Activated CD8-positive, alpha-beta T cell treated with anti-CD3 and anti-CD28 coated beads, Interleukin-2, amount 10 ng/mL, durations not matched to agents 7 days and 5 days (primary cell): ENCODE measurements at places on chromosomes 1 and 21.
A peak's percentile ranks its signal among the peaks of the same experiment; 100 is the strongest.

DNA sequence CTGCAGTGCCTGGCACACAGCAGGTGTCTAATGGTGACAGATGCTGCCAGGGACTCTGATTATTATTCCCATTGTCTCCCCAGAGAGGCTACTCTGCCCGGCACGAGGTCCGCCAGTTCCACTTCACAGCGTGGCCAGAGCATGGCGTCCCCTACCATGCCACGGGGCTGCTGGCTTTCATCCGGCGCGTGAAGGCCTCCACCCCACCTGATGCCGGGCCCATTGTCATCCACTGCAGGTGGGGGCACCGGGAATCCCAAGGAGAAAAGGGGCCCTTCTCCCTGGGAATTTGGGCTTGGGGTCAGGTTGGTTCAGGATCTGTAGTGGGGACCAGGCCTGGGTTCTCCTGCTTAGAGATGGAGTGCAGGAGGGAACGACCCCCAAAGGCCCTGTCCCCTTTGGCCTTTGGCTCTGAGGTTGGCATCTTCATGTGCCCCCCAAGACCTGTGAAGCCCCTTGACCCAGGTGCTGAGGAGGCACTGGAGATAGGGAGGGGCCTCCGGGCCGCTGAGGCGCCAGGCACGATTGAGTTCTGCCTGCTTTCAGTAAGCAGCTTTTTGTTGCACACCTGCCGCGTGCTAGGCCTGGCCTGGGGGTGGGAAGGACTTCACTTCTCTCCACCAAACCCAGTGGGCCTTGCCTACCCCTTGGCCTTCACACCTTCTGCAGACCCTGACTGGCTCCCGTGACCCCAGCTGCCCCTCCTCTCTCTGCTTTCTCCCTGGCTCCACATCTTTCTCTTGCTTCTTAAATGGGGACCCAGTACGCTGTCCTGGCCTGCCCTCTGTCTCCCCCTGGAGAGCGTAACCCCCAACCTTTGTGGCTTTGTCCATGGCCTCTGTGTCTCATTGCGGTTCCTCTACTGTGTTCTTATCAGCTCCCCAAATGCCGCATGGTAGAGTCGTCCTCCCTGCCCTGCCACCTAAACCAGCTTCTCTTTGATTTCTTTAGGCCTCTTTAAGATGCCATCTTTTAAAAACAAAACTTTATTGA is 76.4 kb downstream of the PTPRU start:
- DNase-seq: no peak

DNA sequence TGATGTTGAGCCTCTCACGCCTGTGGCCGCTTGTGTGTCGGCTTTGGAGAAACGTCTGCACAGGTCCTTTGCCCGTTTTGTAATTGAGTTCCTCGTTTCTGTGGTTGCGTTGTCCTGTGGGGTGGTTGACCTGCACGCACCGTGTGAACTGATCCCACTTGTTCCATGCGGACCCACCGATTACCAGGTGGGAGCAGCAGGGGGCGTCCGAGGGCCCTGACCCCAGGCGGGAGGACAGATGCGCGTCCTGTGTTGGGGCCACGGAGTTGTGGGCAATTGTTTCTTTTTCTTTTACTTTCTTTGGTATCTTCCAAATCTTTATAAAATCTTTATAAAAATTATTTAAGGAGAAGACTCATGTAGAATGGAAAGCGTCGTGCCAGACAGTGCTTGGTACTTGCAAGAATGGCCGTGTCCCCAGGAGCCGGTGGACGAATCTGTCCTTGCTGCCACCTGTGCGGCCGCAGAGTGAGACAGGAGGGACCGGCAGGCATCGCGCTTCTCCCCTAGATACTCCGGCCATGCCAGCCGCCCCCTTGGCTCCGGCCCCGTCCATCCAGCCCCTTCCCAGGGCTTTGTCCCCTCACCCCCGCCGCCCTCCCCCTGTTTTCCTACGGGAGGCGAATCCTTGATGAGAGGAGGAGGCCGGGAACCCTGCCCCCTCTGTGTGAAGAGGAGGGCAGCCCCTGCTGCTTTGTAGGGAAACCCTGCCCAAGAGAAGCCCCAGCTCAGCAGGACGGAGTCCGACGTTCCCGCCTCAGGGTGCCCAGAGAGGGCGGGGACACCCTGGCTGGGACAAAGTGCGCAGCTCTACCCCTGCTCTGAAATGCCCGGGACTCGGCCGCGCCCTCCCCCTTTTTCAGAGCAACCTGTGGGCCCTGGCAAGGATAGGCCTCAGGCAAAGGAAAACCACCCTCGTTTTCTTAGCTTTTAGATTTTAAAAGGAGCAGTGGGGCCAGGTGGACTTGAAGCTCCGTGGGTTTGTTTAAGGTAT is 41.7 kb downstream of the PRKCZ start:
- DNase-seq: peak; percentile 64

DNA sequence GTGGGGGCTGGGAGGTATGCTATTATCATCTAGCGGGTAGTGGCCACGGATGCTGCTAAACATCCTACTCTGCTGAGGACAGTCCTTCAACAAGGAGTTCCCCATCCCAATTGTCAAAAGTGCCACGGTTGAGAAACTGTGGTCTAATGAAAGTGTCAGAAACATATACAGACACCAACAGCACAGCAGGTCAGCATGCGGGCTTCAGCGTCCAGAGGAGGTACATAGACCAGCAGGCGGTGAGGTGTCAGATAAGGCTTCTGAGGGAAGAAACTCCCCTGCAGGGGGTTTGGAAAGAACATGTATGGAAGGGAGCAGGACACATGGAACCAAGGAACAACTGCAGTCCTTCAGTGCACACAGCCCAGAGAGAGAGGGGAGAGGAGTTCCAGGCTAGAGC is 4.8 kb upstream of the TTC4 start:
- DNase-seq: no peak

DNA sequence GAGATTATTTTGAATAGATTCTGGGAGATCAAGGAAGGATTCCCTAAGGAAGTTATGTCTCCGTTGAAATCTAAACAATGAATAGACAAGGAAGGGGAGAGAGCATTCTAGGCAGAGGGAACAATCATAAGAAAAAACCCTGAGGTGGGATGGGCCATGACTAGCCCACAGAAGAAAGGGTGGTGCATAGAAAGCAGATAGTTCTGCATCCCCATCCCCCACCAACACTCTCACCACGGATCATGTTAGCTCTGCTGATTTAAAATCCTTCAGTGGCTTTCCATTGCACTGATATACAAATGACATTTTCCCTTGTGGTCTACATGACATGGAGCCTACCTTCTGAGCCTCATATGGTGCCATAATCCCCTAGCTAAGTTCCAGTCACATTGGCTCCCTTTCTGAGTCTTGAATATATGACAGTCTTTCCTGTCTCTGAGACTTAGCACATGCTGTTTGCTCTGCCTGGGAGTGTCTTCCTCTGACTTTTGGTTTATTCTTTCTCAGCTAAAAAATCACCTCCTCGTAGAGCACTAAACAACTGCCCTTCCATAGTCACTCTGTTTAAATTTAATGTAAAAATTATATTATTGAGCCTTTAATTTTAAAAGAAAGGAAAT is 15.2 kb downstream of the SCMH1 start:
- no peak for DNase-seq

DNA sequence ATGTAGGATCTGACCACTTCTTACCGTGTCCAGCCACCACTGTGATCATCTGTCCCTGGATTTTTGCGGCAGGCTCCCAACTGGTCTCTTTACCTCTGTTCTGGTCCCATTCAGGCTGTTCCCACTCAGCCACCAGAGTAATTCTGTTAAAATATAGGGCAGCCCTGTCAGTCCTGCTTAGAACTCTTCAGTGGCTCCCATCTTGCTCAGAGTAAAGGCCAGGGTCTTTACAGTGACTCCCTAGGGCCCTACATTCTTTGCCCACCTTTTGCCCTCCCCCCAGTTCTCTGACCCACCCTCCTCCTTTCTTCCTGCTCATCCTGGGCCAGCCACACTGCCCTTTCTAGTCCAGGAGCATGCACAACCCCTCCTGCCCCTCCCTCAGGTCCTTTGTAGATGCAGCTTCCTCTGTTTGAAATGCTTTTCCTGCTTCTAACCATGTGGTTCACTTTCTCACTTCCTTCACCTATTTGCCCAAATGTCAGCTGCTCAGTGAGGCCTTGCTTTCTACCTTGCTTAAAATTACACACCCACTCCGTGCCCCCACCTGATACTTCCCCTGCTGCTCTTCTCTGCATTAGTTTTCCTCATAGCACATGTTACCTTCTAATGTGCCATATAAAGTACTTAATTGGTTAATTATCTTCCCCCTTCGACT is 7.8 kb downstream of the UBIAD1 start:
- peak; percentile 50 for DNase-seq

- DNase-seq: no peak
Measured at GRCh38 chr1:65965112-65965996, 172.7 kb downstream of the PDE4B start.

DNA sequence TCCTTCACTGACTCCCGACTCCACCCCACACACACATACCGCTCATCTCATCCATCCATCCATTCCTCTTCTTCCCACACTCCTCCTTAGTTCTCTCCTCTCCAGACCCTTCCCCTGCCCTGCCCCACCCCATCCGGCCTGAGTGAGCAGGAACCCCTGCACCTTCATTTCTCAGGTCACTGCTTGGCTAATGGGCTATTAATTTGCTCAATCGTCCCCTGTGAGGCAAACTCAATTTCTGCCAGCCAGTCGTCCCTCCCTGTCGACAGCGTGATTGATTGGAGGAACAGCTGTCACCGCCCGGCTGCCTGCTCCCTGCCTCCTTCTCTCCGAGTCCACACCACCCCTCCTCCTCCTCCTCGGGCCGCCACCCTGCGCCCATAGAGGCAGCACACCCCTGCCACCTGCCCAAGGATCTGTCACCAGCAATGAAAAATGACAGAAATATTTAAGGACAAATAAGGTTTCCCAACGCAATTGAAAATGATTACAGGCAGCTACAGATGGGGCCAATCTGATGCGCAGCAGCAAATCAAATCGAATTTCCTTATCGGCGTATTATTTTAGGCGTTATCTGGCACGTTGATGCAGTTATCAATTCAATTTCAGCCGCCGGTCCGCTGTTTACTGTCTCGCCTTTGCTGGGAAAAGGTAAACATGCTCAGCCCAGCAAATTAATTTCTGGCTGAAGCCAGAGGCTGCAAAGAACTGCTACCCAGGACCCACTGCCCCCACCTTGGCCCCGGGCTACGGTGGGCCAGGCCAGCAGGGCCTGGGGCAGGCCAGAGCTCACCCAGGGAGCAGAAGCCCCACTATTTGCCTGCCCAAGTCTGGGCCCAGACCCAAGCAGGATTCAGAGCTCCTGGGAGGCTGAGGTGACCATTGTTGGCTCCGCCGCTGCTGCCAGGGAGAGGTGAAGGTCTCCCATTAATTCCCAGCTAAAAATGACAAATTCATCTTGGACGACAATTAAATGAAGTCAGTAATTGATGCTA is 71.3 kb downstream of the TMEM53 start:
- DNase-seq: no peak

DNA sequence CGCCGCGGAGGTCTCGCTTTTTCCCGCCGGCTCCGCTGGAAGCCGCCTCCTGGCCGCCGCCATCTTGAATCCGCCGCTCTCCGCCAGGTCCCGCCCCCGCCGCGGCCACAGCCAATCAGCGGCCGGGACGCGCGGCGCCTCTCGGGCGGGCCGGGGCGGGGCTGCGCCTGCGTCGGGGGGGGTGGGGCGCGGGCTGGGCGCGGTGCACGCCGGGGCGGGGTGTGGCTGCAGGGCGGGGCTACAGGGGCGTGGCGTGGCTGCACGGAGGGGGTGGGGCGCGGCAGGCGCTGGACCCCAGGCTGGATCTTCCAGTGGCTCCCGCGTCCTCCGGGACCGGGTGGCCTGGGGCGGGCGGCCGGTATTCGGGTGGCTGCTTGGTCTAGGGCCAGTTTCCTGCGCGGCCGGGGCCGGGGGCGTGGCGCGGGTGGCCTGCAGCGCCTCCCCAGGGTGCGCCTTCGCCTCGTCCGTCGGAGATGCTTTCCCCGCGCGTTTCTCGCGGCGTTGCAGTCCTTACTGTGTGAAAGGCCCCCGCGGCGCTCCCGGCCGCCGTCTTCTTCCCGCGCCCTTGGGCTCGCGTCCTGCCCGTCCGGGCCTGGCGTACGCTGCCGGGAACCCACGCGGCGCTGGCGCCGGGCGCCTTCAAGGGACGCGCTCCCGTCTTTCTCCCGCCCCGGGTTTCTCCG is 575 bp downstream of the PCNT start:
- peak; percentile 87 for DNase-seq

GRCh38 chr1:10856176-10856683 is 59.8 kb upstream of the CASZ1 start:
- DNase-seq: no peak

- no peak for DNase-seq
Measured at GRCh38 chr21:40073642-40074041, 206.4 kb downstream of the PCP4 start.

GRCh38 chr1:212062832-212063438 is 27.4 kb downstream of the DTL start:
- no peak for DNase-seq

GRCh38 chr1:201377611-201378092 is at the start of gene TNNT2:
TSS of gene TNNT2 (minus strand) at chr1:201377680. CDS start at chr1:201373254, 4,426 bp downstream.
- DNase-seq: no peak

- peak; percentile 96 for DNase-seq
Measured at GRCh38 chr1:1630191-1630964, 1.6 kb upstream of the MMP23B start.

DNA sequence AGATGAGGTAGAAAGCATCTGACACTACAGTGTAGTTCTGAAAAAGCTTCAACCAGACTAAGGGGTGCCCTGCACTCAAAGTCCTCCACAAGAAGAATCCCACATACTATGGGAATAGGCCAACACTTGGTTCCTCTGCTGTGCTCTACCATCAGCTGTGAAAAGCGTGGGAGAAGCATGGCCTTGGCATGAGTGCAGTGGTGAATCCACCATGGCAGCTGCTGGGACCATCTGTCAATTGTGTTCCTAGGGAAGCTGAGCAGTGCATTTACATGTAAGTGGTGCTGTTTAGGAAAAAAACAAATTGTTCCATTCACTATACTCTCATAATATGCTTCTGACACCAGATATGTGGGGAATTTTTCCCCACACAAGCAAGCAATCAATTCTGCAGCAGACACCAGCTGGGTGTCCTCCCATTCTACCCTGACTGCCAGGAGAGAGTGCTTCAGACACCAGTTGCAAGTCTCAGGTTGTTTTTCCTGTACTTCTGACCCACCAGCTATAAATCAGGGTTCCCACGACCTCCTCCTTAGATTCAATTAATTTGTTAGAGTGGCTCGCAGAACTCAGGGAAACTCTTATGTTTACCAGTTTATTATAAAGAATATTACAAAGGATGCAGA is 230.8 kb upstream of the CHRM3 start:
- no peak for DNase-seq

DNA sequence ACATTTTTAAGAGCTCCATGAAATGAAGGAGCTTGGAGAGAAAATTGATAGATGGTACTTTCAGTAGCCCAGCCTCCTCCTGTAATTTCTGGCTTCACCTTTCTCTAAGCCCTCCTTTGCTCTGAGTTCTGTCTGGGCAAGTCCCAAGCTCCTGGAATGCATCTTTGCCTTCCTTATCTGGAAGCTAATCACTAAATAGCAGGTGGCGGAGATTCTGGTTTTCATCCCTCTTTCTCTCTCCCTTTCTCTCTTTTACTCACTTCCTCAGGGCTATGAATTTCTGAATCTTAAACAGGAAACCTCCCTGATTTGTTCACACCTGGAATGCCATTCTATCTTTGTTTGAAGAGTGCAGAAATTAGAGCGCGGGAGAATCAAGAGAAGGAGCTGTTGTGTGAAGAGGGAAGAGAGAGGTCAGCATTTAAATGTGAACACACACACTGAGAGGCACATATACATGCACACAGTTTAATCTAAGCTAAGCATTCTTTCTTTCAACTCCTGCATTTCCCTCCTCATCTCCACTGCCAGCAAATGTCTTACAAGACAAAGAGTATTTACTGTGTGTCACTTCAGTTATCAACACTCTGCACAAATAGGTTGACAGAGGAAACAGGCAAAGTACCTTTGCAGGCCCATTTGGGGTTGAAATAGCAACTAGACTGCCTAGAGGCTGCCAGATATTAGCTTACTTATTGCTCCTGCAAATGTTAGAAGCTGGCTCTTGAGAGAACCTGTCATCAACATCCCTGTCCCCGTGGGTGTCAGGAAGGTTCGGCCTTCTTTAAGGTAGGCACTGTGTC is 199.4 kb upstream of the CAMK1G start:
- no peak for DNase-seq
